Sciatic nerve (tissue), 2 donors: ENCODE measurements at places on chromosomes 4 and X.
A peak's percentile ranks its signal among the peaks of the same experiment; 100 is the strongest.

DNA sequence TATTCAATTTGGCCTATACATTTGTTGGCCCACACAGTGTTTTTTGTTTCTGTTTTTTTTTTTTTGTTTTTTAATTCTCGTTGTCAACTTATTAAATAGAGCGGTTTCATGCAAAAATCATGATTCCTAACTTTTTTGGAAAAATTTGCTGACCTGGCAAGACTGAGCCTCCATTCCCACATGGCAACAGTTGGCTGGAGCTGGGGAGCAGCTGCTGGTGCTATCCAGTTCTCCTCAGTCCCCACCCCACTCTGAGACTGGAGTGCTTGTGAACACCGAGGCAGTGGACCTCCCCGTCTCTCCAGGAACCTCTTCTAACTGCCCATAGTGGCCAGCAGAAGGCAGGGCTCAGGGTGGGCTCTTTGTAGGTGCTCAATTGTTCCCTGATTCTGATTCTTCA is 95.7 kb upstream of the OTUD4 start:
- no peak for DNase-seq

GRCh38 chr4:25814301-25815136 is 48.3 kb downstream of the SEL1L3 start:
- DNase-seq, result peak; percentile 73

GRCh38 chr4:165185448-165185847 is 21.9 kb upstream of the KLHL2 start:
- no peak for DNase-seq

DNA sequence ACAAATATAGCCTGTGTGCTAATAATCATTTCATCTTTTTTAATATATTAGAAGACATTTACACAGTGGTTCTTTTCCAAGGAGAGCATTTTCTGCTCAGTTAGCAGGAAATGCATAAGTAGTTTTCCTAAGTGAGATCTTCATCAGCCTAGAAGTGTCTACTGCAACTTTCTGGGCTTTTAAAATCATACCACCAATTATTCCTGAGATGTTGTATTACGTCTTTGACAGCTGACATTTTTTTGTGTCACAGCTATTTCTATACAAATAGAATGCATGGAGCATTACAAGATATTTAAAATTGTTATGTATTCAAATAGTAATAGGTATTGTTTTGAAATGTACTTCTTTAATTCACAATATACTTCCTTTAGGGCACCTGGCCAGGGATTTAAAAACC is 158.0 kb downstream of the GRID2 start:
- no peak for DNase-seq

GRCh38 chrX:134255555-134255954 is 18.6 kb downstream of the CCDC160 start:
- DNase-seq, result no peak

DNA sequence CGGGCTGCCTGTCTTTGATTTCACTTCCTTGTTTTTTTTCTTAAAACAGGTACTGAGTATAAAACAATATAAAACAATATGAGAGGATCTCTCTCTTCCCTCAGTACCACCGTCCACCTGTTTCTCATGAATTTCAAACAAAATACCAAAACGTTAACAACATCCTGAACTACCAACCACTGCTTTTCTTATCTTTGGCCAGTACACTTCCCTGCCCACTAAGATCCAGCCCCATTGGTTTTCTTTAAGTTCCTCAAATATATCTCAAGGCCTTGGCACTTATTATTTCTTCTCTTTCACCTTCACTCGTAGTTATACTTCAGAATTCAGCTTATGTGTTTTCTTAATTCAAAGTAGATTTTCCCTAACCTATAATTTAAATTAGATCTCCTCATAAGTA is 370.2 kb upstream of the GRIA3 start:
- DNase-seq, result no peak

- no peak for DNase-seq
Measured at GRCh38 chrX:129908636-129909035, 2.7 kb downstream of the UTP14A start.

DNA sequence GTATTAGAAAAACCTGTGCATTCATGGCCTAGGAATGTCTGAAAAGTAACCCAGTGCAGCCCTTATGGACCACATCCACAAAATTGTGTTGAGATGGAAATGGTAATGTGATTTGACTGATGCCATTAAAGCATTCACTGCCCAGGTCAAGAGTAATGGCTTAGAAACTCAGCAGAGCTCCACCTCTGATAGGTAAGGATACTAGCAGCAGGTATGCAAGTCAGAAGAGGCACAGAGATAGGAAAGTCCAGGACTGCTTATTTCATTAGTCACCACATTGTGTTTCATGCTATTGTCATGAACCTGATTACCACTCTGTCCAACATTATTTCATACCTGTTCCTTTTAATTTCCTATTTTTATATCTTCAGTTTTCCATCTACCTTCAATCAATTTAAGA is 2042.2 kb downstream of the ARAP2 start:
- no peak for DNase-seq

GRCh38 chr4:120761070-120761469 is 161.5 kb downstream of the PRDM5 start:
- no peak for DNase-seq

DNA sequence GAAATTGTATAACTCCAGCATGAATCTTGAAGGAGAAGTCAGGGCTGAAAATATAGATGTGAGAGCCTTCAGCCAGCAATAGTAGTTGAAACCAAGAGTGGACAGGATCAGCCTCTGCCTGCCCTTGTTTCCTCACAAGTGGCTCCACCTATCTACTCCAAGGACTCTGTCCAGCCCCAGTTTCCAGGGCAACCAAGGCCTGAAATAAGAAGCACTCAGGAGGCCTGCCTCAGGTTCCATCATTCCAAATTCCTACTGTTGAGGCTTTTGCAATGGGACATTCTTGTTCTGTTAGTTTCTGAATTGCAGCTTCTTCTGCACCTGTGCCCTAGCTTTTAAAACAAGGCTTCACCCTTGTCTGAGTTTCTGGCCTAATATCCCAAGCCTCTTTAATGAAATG is 41.6 kb downstream of the TRPC5OS start:
- no peak for DNase-seq

DNA sequence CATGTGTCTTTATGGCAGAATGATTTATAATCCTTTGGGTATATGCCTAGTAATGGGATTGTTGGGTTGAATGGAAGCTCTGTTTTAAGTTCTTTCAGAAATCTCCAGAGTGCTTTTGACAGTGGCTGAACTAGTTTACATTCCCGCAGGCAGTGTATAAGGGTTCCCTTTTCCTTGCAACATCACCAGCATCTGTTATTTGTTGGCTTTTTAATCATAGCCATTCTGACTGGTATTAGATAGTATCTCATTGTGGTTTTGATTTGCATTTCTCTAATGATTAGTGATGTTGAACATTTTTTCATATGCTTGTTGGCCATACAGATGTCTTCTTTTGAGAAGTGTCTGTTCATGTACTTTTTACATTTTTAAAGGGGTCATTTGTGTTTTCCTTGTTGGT is 129.8 kb downstream of the TBCK start:
- no peak for DNase-seq

GRCh38 chr4:101221294-101221693 is 126.0 kb downstream of the PPP3CA start:
- no peak for DNase-seq

DNA sequence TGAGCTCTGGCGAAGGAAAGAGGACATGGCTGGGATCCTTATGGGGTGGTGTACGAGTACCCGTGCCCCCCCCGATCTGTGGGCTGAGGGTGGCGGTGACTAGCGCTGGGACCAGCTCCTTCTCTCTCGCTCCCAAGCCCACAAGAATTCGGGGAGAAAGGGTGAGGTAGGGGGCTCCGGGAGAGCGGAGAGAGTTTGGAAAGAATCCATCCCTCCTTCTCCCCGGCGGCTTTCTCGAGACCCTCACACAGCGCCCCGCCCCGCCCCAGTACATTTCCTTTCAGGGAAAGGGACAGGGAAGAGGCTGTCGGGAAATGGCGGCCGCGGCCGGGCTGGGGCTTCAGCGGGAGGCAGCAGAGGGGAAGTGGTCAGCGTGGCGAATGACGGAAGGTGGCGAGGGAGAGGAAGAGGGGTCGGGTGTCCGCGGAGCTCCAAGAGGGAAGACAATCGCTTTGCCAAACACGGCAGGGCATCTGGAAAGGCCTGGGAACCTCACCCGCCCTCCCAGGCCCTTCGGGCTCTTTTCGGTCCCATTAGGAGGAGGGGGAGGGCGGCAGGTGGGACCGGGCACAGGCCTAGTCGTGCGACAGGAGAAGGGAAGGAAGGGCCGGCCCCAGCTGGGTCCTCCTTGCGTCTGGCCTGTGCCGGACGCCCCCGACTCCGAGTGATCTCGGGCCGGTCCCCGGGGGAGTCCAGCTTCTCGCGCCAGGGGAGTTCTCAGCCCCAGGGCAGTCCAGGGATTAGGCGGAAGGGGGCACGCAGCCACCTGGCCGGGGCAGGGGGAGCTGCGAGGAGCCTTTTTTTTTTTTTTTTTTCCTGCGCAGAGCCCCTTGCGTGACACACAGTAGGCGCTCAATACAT is 10.2 kb downstream of the HNRNPH2 start:
- peak; percentile 82 for DNase-seq

DNA sequence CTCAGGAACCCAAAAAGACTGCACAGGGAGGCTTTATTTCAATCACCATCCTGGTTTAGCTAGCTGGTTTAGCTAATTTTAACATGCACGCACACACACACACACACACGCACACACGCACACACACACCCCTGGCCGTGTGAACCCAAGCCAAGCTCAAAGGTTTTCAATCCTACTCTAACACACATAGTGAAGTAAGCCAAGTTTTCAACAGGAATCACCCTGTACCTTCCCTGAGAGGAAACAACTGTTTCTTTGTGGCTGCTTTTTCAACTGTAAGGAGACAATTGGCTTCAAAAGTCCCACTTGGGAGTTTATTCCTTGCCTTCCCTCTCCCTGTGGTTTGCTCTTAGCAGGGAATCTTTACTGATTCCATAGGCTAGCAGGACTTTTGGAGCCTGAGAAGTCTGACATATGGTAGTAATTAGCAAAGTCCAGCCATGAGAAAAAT is 98.9 kb upstream of the BMP3 start:
- no peak for DNase-seq

DNA sequence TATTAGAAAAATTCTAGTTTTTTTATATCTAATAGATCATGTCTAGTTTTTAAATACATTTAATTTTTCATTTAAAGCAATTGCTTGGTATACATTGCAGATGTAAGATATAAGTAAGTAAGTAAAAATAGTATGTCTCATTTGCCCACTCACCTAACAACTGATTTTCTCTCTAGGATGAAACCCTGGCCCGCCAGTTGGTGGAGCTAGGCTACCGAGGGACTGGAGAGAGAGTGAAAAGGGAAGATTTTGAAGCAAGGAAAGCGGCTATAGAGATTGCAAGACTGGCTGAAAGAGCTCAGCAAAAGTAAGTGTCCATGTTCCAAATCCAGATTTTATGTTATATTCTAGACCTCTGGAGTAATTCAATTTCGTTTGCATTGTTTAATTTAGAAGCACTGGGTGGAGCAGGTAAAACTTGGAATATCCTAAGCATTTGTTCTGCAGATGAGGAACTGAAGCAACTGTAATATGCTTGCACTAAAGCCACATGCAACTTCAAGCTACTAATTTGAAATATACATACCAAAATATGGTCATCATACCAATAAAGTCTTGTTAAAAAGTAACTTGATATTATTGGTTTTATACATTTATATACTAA is 27.1 kb downstream of the CFAP299 start:
- DNase-seq, result no peak

DNA sequence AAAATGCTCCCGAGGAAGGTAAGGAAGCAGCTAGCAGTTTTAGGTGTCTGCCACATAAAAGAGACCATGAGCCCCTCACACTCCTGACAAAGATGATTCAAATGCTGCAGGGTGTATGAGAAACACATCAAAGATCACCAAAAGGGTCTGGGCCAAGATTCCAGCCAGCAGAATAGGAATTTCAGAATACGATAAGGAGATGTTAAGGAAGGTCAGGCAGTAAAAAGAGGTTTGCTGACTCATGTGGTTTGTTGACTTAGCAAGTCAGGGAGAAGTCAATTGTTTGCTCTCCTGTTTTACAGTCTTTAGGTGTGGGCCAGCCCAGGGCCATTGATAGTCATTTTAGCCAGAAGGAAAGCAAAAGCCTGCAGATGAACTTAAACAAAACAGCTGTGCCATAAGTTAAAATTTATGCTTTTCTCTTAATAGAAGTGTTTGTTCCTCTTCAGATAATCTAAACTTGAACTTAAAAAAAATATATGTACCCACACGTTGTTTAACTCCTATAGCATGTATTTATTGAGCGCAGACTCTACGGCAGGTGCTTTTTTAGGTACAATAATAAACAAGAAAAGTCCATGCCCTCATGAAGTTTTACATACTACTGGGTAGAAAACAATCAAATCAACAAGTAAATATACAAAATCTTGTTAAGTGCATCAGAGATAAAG is 115.6 kb downstream of the CAMK2D start:
- no peak for DNase-seq

DNA sequence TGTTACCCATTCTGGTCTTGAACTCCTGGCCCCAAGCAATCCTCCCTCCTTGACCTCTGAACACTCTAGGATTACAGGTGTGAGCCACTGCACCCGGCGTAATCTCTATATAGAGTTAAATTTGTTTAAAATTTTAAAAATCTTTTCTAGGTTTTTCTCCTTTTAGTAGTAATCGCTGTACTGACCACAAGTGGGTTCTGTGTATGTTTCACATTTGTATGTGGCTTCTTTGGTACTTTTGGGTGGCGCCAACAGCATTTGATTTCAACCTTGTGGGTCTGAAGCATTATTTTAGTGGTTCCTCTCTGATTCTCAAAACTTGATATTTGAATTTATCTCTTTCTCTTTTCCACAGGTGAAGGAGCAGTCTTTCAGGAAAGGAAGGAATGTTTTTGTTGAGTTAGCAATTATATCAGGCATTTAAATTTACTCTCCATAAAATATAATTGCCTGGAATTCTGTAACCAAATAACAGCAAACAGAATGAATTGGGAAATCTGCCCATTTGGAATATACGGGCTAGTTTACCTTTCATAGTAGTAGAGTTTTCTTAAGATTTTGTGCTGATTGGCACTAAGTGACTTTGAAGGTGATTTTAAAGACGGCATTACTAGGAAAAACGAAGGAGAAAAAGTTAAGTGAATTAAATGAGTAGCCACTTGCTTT is 29.5 kb downstream of the ARHGAP10 start:
- DNase-seq, result no peak

DNA sequence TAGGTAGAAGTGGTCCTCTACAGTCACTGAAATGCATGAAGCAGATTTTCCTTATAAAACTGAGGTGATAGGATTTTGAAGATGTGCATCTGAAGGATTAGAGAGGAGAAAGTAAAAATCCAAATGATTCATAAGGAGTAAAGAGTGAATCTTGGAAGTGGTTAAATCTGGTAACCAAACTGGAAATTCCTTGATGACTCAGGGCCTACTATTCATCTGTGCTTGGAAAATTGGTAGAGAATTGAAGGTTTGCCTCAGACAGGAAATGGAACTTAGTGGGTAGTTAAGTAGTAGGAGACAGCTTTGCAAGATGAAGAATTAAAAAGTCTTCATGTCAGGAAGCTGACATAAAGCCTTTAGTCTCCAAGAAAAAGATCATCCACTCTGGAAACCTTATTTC is 368.9 kb upstream of the CTSO start:
- no peak for DNase-seq

GRCh38 chr4:99816545-99817308 is at the start of gene DAPP1:
Gene DAPP1, plus strand, starts transcription at chr4:99816827. Its CDS starts 87 bp downstream, at chr4:99816914.
- DNase-seq, result no peak

GRCh38 chr4:99891351-99891750 is 2.9 kb downstream of the LAMTOR3 start:
- DNase-seq, result no peak
